ENCODE measurements at places on chromosomes 2 and 18.

DNA sequence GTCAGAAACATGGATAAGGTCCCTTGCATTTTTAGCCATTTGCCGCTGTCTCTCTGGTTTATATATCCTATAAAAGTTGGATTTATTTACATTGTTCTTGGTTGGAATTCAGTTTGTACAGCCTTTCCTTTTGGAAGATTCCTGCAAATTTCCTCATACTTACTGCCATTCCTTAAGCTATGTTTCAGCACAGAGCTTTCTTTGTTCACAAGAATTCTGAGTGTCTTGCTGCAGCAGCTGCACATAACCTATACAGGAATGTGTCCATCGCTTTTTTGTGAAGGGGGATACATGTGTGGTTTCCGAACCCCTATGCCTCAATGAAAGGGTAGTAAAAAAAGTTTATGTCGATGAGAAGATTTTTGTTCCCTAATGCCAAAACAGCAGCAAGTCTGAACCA lies 48.3 kb upstream of the CCDC68 start:
- DNase-seq, result no peak

DNA sequence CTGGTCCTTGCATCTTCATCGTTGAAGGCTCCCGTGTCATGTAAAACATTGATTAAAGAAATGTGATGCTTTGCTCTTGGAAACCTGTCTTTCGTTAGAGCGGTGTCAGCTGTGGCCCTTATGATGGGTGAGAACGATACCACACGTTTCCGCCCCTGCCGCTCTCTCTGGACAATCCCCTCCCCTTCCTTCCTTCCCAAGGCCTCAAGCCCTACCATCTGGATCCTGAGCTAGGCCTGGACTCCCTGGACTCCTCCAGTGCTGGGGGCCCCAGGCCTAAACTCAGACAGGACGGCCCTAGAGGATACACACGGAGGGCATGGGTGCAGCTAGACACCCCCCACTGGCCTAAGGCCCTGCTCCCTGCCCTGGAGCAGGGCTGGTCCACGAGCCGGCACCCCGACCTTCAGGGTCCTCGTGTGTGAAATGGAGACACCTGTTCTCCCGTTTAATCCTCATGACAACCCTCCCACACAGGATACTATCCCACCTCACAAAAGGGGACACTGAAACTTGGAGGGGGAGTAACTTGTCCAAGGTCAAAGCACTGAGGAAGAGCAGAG lies 13.2 kb downstream of the BIN1 start:
- no peak for DNase-seq

DNA sequence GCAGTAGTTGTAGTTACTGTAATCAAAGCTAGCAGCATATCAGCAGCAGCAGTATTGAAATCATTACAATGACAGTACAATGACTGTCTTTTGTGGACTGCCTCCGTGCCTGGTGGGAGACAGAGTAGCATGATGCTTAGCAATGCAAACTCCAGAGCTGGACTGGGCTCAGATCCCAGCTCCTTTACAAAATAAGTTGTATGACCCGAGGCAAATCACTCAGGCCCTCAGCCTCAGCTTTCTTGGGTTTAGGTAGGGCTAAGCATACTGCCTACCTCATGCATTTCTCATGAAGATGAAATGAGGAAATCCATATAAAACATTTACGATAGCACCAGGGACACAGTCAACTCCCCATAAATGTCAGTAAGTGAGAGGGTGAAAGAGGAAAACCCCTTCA lies 170.7 kb downstream of the TTC32 start:
- DNase-seq, result no peak

GRCh38 chr2:172834881-172835280 lies 99.2 kb downstream of the RAPGEF4 start:
- DNase-seq, result no peak

- DNase-seq, result no peak
These were observed 56.4 kb downstream of the ZFP36L2 start for GRCh38 chr2:43169987-43170386.

DNA sequence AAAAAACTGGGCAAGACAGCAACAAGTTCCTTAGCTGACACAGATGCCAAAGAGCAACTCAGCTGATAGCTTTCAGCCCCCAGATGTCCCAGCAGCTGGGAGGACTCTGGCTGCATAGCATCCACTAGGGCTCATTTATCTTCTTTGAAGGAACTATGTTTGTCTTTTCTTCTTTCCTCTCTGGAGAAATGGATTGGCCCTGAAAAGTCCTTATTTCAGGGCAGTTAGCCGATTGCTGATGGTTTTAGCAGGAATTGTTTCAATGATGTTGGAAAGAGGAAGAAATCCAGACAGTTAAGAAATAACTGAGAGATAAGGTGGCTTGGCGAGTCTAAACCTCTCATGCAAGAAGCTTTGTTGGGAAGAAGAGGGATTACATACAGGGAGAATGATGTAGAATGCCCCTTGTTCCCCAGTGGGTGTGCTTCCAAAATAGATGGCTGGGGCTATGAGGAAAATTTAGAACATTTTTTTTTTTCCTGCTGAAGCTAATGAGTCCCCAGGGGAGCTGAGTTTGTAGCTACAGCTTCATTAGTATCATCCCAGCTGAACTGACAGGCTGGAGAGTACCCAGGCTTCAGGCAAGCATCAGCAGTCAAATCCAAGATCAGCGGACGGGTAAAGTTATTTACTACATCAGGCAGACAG lies 33.6 kb upstream of the SERPINE2 start:
- no peak for DNase-seq

DNA sequence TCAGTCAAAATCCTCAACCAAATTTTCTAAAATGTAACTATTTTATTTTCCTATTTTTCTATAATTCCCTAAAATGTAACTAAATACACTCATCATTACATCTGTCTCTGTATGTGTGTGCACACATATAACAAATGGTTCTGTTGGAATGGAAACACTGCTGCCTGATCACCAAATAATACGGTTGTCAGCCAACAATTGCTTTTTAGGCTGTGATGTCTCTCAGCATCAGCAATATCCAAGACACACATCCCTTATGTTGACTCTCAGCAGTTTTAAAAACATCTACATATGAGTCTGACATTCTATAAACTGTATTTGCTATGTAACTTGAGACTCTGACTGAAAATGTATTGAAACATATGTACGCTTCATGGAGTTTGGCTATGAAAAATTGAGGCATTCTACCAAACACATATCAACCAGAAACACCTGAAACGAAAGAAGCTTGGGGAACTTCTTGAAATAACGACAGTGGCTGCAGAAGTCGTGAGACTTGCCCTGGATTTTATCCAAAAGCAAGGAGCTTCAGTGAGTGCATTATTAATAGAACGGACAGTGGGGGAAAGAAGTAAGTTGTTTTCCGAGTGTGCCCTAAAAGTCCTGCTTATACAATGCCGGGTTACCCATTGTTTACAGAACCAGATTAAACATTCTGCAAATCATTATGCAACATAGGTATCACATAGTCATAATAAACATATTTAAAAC lies 110.2 kb upstream of the ITGB6 start:
- no peak for DNase-seq

- DNase-seq, result no peak
These were observed 144.3 kb upstream of the BOD1L2 start for GRCh38 chr18:57002627-57003026.

- DNase-seq, result no peak
These were observed 4.6 kb upstream of the SDC1 start for GRCh38 chr2:20229322-20230113.

- no peak for DNase-seq
These were observed 51.6 kb downstream of the PDK1 start for GRCh38 chr2:172607379-172607928.

- DNase-seq, result peak; percentile 84
These were observed 201.0 kb downstream of the SMAD7 start for GRCh38 chr18:48749768-48750167.

GRCh38 chr2:27808418-27808817 lies 36.9 kb downstream of the MRPL33 start:
- no peak for DNase-seq

GRCh38 chr18:56127322-56128099 lies 510.9 kb downstream of the TXNL1 start:
- DNase-seq, result no peak

DNA sequence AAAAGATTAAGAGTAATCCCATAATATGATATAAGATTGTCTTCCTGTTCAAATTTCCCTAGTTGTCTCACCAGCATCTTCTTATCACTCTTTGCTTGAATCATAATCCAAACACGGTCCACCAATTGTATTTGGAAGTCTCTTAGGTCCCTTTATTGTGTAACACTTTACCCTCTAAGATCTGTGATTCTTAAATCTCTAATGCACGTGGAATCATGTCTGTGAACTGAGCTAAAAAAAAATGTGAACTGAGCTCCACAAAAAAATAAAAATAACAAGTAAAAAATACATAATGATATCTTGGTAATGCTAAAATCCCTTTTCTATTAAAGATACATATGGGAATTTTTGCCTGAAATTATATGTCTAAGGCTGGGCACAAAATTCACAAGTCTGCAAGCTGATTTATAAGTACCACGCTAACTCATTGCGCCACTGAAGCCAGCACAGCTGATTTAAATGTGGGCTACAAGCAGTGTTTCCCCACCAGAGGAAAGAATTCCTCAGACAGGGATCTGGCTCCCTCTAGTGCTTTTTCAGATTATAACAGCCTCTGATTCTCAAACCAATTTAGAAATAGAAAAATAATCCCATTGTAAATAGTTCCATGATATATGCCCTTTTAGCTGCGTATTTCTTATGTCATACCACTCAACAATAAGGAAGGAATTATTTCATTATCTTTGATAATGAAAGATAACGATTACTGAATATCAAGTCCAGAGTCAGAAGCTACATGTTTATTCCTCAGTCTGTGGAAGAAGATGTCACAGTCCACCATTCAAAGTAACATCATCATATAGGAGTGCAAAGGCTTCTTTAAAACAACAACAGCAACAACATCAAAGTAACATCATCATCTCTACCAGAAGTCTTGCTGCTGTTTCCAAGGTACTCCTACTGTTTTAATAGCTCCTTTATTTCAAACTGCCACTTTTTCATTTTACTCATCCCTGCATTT lies 22.9 kb downstream of the RBM43 start:
- peak; percentile 67 for DNase-seq

DNA sequence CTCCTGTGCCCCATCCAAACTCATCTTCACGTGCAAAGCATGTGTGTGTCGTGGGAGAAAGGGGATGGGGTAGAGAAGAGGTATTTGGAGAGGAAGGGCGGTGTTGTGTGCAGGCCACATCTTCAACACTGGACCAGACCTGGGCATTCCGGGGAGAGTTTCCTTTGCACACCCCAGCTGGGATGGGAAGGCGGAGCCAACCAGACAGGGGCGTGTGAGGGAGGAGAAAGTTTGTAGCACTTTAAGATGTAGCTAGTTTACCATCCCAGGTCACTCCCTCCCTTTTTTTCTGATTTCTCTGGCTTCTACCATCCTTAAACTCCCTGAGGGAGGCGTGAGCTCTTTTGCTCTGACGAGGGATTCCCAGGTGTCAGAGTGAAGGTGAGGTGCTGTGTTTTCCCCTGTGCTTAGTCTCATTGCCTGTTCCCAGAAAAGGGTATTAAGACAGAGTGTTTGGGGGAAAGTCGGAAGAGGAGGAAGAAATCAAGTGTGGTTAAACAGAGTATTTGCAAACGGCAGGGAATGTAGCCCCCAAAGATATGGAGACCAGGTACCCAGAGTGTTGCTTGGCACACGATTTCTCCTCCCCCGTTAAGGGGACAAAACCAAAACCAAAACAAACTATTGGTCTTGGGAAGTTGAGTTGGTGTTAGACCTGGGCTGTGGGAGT lies 1.6 kb downstream of the SETBP1 start:
- no peak for DNase-seq

GRCh38 chr2:241005569-241005968 lies 7.2 kb downstream of the SNED1 start:
- no peak for DNase-seq

DNA sequence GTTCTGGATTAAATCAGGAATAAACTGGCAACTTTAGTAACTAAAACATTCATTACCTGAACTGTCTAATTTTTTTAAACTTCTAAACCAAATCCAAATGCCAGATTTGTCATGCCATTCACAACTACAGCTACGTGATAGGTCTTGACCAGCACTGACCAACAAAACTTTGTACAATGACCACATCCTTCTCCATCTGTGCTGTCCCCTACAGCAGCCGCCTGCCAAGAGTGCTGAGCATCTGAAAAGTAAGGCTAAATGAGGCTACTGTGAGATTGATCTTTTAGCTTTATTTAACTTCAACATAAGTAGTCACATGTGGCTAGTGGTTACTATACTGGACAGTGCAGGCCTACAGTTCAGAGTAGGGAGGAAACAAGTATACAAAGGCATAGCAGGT lies 7.6 kb downstream of the FAM168B start:
- DNase-seq, result no peak

GRCh38 chr2:166188084-166188483 lies 60.3 kb upstream of the SCN1A start:
- no peak for DNase-seq

DNA sequence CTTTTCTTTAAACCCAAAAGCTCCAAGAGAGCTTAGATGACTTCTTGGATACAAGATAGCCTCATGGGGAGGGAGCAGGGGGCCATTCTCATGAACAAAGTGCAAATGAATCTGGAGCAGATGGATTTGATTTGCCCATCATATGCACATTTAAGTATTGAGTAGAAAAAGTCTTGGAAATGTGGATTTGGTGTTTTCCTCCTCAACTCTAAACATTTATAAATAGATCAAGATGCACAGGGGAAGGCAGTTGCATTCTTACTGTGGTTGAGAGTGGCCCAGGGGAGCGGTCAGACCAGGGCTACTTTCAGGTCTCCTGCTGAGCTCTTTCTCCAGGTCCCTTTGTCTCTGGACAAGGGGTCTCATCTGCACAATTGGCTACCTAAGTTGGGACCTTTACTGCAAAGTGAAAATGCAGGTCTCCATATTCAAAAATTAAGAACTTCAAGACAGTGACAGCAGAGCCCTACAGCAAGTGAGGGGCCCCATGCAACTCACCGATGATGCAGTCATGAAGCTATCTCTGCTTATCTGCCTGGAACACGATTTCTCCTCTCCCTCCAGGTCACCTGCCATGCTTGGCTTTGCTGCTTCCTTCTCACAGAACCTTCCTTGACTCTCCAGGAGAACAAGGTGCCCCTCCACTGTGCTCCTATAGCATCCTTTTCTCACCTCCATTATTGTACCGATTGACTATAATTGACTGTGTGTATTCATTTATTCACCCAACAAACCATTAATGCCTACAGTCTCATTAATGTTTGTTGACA lies 145.4 kb downstream of the LPIN1 start:
- DNase-seq, result no peak

- DNase-seq, result no peak
These were observed 29.9 kb upstream of the STK39 start for GRCh38 chr2:168277276-168277675.

GRCh38 chr18:9919564-9920232 lies 5.9 kb downstream of the VAPA start:
- no peak for DNase-seq

DNA sequence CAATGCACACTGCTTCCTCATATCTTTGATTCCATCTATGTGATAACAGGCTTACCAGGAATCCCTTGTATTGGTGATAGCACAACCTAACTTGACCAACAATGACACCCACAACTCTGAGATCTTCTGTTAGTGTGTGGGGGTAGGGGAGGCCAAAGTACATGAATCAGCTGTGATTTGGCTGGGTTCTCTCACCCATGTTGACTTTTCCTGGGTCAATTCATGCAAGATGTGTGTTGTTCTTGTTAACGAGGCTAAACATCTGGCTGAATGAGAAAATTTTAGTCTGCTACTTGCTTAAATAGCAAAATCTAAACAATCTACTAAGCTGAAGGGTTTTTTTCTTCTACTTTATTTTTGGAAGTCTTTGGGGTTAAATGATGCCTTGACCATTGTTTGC lies 341.2 kb upstream of the SLC14A2 start:
- no peak for DNase-seq

GRCh38 chr2:37746883-37747282 lies 75.4 kb upstream of the CDC42EP3 start:
- DNase-seq, result no peak

GRCh38 chr2:64259312-64259711 lies 115.1 kb upstream of the PELI1 start:
- DNase-seq, result no peak
